ENCODE measurements at places on chromosomes 2 and 18.

DNA sequence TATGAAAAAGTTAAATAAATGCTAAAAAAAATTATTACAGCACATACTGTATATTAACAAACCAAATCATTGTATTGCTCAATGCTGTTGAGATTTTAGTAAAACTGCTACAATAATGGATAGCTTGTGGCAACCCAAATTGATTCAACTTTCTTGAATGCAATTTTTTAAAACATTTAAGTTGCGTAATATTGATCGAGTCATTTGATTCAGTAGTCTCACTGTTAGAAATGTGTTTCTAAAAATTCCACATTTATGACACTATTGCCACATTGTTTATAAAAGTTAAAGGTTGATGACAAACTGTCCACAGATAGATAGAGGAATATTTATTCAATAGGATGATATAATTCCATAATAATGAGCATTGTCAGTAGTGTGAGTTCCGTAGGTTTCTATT lies 640.7 kb upstream of the CRIM1 start:
- no peak for DNase-seq

GRCh38 chr2:130302164-130302886 lies 40.4 kb upstream of the IMP4 start:
- DNase-seq, result no peak

DNA sequence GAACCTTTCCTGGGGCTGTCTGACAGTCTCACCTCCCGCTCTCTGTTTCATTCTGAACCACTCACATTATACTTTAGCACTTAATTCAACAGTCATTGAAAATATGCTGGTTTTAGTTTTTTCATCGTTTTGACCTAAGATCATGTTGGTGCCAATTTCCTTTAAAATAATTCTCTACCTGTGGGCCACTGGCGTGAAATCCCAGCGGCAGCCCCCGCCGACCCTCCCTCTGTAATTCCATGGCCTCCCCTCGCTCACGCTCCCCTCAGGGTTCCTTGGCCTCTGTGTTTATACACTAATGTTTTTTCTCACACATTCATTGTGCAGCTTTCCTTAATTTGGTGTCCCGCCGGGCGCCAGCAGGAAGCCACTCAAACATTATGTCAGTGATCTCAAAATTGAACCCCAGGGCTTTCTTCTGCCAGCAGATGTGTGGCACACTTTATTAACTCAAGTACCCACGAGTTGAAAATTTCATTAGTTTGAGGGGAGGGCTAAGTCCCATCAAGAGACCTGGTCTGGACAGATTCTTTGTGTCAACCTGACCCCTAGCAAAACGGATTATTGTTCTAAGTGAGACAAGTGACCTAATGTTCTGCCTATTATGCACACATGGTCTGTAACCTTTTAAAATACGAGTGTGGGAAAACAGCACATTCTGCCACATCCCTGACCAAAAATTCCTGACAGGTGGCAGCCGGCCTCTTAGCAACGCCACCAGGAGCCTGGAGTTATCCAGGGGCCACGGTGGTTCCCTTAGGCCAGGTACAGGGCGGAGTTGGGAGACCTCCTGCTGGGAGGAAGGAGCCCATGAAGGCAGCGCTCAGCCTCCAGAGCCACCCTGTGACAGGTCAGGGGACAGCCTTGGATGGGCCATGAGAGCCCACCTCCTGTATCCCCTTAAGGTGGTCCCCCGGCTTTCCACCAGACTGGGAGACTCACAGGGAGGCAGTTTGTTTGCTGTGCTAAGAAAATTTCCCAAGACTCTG lies 53.1 kb downstream of the APOB start:
- peak; percentile 22 for DNase-seq

DNA sequence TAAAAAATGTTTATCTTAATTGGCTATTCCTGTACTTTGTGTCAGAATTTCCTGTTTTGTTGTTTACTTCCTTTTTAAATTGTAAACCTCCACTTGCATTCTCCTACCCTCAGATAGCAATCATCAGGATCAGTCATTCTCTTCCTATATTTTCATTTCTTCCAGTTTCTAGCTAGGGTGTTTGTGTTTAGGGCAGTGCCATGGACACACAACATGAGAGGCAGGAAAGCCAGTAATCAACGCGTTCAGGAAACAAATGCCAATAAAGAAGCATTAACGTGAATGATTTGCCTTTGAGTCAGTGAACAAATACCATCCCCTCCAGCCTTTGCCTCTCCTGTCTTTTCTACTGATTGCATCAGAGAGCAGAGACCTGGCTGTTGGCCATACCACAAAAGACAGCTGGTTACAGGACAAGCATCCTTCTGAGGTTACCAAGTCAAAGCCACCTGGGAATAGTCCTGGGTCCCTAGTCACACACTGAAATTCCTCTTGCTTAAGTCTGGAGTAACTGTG lies 56.7 kb upstream of the FHL2 start:
- peak; percentile 66 for DNase-seq

- no peak for DNase-seq
These were observed 99.5 kb upstream of the FHL2 start for GRCh38 chr2:105498281-105498846.

DNA sequence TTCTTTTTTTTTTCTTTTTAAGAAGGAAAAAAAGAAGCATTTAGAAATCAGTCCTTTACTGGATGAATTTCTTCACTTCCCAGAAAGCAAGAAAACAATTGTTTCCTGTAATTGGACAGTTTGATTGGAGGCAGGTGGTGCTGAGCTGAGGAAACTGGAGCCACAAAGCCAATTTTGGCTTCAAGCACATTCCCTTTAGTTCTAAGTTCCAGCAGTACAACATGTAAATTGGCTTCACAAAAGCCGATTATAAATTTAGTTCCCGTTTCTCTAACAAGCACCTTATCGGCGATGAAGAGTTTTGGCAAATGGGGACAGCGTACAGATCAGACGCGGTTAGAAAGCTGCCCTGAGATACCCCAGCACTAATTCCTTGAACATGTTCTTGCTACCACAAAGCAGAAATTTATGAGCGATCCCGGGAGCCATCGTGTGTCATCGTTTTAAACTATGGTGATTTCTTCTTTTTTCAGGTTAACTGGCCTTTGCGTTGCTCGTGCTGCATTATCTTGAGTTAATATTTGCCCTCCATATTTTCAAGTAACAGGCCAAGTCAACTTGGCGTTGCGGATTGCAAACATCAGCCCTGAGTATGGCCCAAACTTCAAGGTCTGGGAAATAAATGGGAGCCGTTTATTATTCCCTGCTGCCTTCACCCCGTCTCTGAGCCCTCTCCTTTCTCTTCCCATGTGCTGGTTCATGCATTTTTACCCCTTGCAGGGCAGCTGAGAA lies 190.4 kb upstream of the ID2 start:
- DNase-seq, result no peak

DNA sequence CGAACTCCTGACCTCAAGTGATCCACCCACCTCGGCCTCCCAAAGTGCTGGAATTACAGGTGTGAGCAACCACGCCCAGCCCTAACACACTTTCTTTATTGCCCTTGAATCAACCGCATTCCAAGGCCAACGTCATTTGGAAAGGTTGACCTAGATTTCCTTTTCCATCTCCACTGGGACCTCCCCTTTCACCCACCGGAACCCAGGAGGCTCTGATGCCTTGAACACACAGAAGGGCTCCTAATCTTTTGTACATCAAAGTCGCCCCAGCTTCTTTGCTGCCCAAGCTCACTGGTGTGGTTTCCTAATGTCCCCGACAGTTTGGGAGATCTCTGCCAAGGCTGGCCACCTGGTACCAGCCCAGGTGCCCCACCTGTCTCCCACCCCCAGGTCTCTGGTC lies 46.2 kb upstream of the CAB39 start:
- no peak for DNase-seq

DNA sequence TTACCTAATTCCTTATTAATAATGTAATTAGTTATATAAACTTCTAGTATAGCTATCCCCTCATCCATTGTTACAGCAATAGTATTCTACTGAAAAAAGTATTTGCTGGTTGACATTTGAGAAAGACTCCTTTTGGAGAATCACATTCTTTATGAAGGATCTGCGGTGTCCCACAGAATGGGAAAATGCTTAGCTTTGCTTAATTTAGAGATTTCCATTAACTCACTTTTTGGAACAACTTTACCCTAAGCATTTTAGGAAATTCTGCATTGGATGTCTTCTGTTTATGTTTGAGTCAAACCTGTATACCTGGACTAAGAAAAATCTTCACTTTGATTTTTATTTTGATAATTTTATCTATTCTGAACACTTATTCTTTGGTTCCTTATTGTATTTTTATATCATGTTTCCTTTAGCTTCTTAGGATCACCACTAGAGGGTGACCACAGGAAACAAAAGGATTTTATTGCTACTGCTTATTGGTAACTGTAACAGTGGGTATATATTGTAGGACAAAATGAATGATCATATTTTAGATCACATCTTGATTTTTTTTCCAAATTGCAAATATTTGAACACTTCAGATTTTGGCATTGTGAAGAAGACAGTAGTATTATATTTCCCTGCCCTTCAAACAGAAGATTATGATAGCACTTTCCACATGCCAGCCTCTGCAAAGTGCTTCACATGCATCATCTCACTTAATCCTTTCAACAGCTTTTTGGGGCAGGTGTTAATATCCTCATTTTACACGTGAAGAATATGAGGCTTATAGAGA lies 79.6 kb downstream of the MIB1 start:
- DNase-seq, result no peak
